H1 (cell line): ENCODE measurements at places on chromosomes 12 and 14. TPM values are rescaled to one million over a fixed set of nuclear protein-coding genes. Genes with fewer than 3 reads are reported as not detected.

MAP3K9 gene
- 23.7 and 24.7 TPM in 2 replicates for total RNA-seq

FLVCR2 gene
- 7.1 and 12.9 TPM in 2 replicates for total RNA-seq

DNA sequence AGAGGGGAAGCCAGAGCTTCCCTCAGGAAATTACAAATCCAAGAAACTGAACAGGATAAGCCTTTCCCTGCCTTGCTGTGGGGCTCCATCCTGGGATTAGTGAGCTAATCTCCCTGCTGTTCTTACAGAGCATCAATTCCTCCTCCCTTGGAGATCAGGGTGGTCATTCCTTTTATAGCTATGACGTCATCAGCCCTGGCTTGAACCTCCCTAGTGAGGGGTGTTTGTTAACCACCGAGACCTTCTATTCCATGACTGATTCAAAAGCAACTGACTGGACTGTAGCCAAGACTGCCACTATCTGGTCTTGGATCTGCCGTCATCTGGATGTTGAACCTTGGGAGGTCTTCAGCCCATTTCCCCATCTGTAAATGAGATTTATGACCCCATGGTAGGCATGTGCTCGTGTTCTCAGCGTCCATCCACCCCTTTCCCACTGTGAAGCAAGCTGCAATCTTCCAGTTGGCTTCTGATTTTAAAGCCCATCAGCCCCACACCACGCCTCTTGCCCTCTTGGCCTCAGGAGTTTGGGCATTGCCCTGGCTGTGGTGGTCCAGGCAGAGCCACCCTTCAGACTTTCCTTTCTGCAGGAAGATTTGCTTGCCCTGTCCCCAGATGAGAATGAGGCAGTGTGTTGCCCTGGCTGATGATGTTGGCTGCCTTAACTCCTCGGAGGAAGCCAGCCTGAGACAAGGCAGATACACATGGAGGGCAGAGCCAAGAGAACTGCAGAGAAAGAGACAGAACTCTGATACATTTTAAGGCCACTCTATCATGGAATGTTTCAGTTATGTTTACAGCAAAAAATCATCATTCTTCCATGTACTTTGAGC is 59.6 kb upstream of the ACTN1 start:
- no peak for DNase-seq

GRCh38 chr14:76916040-76916715 is 90.0 kb downstream of the LRRC74A start:
- DNase-seq = no peak

DNA sequence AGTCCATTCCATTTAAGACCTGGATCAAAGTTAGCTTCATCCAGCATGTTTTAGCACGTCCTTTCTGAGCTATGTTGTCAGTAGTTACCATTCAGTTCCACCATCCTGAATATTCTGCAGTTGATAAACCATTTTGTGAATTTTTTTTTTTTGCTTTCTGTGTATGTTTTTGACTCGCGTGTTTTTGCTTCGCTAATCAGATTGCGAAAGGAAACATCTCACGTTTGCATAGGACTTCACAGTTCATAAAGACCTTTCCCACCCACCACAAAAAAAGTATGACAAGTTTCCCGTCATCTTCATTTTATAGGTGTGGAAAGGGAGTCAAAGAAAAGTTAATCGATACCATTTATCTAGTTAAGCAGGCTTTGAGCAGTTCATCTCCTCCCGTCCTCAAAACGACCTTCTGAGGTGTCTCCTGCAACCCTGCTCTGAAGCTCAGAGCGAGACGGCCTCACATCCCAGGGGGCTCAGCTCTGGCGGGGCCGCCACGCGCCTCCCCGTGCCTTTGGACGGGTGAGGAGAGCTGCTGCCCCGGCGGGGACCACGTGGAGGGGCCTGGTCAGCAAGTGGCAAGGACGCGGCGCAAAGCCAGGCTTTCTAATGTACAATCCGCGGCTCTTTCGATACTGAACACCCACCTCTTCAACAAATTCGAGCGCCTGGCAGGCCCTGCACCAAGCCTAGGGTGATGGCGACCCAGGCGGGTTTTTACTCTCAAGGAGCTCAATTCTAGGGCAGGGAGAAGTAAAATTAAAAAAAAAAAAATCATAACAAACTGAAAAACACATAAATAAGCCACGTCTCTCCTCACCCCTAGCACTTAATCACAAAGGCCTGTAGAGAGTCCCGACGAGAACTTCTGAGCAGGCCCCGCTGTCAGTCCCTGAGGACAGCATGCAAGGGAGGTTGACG is 988 bp upstream of the TMEM263 start:
- peak; percentile 52 for DNase-seq

- no peak for DNase-seq
Measured at GRCh38 chr12:116074686-116075085, 202.8 kb downstream of the MED13L start.
